ENCODE measurements at places on chromosomes 5 and 9.
A peak's percentile ranks its signal among the peaks of the same experiment; 100 is the strongest.

DNA sequence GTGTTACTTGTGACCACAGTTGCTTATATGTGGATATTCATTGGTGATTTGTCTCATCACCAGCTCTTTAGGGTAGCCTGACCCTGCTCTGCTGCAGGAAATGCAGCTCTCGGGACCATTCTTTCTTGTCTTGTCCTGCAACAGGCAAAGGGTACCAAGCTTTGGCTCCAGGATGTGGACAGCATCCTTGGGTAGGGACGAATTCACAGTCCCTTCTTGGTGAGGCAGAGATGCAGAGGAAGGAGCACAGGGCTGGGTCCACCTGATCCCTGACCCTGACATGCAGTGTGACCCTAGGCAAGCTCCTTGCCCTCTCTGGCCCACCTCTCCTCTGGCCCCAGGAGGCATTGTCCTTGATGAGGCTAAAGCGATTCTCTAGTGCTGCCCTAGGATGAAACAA lies 37.0 kb upstream of the SYNPO start:
- no peak for DNase-seq

- DNase-seq, result no peak
These were observed 33.9 kb downstream of the SH3TC2 start for GRCh38 chr5:149028984-149029383.

DNA sequence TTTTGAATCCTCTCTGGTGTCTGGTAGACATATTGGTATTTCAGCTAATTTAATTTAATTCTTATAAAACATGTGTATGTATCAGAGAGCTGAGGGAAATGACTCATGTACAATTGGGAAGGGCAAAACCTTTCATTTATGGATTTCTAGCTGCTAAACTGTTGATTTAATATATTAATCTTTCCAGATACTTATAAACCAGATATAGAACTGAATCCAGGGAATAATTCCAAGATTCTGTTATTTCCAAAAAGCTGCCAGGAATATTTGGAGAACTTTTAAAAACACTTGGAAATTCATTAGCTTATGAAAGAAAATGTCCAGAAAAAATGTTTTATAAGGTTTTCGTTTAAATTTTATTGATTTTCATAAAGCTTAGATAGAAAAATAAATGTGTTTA lies 295.5 kb downstream of the YTHDC2 start:
- DNase-seq, result no peak

DNA sequence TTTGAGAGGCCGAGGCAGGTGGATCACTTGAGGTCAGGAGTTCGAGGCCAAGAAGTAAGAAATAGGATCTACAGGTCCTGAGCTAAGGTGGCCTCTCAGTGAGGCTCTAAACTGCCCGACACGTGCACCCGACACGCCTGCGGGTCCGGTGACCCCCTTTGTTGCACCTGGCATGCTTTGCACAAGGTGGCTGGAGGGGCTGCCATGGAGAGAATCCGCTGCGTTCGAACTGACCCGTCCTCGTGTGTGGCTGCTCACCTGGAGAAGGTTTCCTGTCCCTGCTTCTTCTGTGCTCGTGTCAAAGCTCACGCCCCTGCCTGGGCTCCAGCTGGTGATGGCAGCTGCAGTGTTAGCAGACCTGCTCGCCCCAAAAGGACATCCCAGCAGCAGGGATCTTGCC lies 5.7 kb upstream of the OLFM1 start:
- DNase-seq, result no peak

DNA sequence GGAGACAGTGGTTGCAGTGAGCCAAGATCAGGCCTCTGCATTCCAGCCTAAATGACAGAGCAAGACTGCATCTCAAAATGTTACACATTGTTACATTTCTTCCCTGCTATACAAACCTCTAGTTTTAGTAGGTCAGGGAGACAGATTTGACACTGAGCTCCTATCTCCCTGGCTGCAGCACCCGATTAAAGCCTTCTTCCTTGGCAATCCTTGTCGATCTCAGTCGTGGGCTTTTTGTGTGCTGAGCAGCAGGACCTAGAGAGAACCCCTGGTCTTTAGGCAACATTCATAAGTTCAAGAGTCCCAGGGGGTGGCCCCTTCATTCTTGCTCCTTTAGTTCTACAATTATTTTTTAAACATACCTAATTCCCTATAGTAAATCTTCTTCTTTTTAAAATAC lies 13.0 kb downstream of the SERINC5 start:
- no peak for DNase-seq

GRCh38 chr9:107963246-107963645 lies 473.7 kb upstream of the KLF4 start:
- no peak for DNase-seq

DNA sequence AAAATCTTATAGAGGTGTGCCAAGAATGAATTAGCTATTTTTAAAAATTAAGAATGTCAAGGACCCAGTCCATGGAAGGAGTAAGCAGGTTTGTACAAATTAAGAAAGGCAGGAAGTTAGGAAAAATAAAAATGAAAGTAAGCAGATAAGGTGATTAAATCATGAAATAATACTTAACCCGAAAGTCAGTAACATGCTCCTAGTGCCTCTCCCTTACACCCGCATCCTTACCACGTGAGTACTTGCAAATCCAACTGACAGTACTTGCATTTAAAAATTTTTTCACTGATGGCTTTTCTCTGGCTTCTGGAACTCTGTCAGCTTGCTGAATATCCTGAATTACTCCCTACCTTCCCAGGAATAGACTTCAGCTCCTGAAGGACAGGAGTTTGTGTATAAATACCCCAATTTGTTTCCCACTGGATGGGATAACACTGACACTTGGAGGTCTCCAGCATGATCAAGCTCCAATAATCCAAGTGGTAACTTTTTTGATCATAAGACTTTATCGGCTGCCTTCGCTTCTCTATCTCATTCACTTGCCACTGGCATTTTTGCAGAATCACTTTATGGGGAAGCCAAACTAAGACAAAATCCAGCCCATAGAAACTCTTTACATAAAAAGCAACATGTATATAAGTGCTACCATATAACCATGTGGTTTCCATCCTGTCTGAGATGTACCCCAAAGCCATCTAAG lies 41.6 kb upstream of the RICTOR start:
- no peak for DNase-seq

DNA sequence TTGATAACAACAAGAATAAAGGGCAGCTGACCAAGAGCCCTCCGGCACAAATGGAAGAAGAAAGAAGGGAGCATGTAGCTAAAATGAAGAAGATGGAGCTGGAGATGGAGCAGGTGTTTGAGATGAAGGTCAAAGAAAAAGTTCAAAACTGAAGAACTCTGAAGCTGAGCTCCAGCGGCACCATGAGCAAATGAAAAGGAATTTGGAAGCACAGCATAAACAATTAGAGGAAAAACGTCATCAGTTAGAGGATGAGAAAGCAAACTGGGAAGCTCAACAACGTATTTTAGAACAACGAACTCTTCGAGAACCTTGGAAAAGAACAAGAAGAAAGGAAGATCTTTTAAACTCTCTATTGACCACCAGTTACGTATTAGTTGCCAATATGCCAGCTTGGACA lies 100.9 kb downstream of the GABBR2 start:
- no peak for DNase-seq

GRCh38 chr9:126809068-126809467 lies 4.2 kb downstream of the ZBTB43 start:
- DNase-seq, result no peak

GRCh38 chr9:21982861-21983560 lies 11.2 kb downstream of the CDKN2A start:
- DNase-seq, result no peak

DNA sequence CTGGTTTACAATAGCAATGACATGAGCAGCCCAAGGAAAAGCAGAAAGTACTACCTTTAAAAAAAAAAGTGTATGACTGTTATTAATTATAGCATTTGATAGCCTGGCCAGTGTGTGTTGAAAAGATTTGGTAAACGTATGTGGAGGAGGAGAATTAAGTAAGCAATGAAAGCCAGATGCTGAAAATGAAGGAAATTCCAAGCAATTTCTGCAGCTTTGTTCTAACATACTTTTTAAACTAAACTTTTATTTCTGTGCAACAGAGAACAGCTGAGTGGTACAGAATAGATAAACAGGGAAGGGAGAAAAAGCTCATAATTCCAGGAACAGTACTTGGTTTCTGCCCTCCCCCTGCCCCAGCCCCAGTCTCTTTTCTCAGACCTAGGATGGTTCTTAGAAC lies 252.6 kb downstream of the ADAMTSL1 start:
- no peak for DNase-seq

- no peak for DNase-seq
These were observed 51.1 kb downstream of the FNIP1 start for GRCh38 chr5:131745703-131746102.

DNA sequence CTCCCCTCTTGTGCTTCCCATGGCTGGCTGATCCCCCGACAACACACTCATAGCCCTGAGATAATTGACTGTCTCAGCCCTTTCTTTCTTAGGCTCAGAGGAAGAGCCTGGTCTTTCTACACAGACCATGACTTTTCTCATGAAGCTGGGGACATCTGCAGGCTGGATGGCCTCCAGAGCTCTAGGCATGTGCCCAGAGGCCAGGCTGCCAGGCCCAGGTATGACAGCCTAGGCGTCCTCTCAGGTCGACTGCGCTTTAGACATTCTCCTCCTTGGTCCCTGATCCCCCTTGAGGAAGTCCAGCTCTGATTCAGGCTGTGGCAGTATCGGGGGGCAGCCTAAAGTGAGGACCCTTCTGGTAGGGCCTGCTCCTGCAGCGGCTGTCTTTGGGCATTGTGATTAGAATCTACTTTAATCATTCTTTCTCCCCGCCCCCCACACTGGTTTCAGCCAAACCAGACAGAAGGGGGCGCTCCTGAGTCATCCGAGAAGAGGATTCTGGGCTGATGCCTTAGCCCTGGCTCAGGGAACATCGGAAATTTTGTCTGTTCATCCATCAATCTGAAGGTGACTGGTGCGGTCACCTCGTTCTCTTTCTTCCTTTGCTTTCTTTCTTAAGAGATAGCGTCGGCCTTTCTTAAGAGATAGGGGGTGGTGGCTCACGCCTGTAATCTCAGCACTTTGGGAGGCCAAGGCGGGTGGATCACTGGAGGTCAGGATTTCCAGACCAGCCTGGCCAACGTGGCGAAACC lies 66.5 kb upstream of the HSPA9 start:
- peak; percentile 28 for DNase-seq

- DNase-seq, result no peak
These were observed 626.7 kb downstream of the PRR16 start for GRCh38 chr5:121090822-121091221.

DNA sequence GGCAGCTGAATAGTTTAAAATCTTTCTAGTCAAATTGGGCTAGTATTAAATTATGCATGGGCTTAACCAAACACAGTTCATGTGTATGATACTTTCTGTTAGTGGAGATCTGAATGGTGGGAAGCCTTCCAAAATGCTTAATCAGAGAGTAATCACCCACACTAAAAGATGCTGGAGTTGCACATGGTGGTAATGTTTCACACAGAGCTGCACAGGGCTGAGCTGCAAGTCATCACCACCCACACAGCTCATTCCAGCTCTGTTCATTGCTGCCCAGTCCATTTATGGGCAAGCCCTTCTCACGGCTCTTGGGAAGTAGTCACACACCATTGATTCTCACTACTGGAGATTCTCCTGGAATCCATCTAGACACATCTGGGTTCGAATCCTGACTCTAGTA lies 351.5 kb upstream of the KCNN2 start:
- DNase-seq, result no peak

- DNase-seq, result no peak
These were observed 36.6 kb downstream of the UHRF2 start for GRCh38 chr9:6449645-6450044.

- no peak for DNase-seq
These were observed 95.8 kb downstream of the ALDH1A1 start for GRCh38 chr9:72856972-72857623.

DNA sequence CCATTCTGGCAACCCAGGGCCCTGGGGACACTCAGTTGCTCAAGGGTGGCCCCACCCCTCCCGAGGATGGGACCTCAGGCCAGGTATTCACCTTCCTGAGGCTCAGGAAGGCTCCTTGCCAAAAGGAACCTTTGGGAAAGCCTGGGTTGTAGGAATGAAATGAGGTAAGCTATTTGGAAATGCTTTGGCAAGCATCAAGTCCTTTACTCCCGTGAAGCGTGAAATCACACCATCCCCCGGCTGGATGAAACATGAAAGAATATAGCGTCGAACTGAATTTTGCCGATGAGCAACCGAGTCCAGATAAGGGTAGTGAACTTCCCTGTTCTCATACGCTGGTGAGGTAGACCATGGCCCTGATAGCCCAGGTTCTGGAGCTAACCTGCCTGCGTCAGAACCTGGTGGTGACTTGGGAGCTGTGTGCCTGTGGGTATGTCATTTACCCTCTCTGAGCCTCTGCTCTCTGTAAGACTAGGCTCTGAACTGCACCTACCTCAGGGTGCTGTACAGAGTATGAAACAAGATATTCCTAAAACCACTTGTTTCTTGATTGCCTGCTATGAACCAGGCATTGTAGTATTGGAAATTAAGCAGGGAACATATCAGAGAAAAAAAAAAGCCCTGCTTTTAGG lies 105.3 kb upstream of the BOD1 start:
- DNase-seq, result no peak

DNA sequence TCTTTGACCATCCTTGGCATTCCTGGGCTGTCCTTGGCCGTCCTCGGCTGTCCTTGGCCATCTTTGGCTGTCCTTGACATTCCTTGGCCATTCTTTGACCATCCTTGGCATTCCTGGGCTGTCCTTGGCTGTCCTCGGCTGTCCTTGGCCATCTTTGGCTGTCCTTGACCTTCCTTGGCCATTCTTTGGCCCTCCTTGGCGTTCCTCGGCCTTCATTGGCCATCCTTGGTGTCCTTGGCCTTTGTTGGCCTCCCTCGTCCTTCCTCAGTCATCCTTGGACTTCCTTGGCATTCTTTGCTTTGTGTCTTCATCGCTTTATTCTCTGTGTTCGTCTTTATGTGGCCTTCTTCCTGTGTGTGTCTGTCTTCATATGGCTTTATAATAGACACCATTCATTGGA lies 20.7 kb downstream of the NDUFS6 start:
- no peak for DNase-seq

DNA sequence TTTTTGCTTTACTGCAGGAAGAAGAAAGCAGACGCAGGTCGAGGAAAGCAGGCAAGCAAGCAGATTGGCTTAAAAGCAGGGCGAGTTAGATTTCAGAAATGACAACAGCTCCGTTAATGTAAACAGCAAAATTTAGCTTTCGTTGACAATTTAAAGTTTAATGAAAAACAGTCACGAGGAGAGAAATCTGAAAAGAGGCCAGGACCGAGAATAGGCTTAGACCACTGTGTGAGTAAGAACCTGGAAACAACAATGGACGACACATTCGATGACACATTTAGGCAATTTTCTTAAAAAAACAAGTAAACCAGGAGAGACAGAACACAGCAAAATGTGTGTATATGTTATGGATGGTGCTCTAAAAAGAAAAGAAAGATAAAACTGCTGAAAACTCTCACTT lies 155.3 kb downstream of the ISOC1 start:
- no peak for DNase-seq

DNA sequence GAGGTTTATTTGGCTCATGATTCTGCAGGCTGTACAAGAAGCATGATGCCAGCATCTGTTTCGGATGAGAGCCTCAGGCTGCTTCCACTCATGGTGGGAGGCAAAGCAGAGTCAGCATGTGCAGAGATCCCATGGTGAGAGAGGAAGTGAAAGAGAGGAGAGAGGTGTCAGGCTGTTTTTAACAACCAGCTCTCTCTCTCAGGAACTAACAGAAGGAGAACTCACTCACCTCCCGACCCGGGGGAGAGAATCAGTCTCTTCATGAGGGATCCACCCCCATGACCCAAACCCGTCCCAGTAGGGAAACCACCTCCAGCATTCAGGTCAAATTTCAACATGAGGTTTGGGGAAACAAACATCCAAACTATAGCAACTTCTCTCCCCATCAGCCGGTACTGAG lies 187.7 kb downstream of the ENC1 start:
- DNase-seq, result no peak

GRCh38 chr9:32926911-32927310 lies 74.5 kb downstream of the APTX start:
- no peak for DNase-seq
